ENCODE measurements at places on chromosomes 16 and 17. TPM values are rescaled to one million over a fixed set of nuclear protein-coding genes. Genes with fewer than 3 reads are reported as not detected.

The CMTM2 gene
- total RNA-seq: 0.80 TPM

The ZSCAN10 gene
- total RNA-seq: 0.07 TPM

DNA sequence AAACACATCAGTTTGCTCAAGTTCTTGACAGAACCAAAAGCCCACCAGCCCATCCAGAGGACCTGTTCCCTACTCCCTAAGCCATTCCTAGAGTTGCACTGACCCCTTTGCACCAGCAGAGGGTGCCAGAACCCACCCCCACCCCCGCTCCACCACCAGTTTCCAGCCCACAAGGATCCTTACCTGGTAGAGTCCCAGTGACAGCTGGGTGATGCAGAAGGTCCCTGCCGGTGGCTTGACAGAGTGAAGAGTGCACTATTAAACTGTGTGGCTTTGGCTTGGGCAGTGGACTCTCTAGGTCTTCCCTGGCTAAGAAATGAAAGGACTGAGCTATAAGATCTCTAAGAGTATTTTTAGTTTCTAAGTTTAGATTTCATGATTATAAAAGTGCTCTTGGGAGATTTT, 73.3 kb upstream of the MTMR4 start:
- DNase-seq: peak; percentile 15

DNA sequence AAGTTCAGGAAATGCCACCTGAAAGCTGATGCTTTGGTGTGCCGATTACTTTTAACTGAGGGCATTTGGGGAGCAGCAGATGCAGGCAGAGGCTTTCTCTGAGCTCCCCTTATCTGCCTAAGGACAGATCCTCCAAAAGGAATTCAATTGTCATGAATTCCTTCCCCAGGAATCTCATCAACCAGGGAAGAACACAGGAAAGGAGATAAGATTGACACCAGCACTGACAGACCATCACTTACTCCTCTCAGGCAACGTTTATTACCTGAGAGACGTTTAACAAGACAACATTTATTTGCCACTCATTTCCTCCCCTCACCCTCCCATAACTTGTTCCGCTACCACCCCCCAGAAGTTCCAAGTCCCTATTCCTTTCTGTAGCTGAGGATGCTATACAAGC, 17.6 kb upstream of the CDRT4 start:
- no peak for DNase-seq

- DNase-seq: no peak
These were observed 14.2 kb downstream of the SLX4 start for GRCh38 chr16:3597226-3597625.
